Stimulated activated CD8-positive, alpha-beta memory T cell treated with anti-CD3 and anti-CD28 coated beads, Interleukin-7, amount 100 ng/mL, for 4 hours (primary cell): ENCODE measurements at places on chromosomes 7 and 10.

DNA sequence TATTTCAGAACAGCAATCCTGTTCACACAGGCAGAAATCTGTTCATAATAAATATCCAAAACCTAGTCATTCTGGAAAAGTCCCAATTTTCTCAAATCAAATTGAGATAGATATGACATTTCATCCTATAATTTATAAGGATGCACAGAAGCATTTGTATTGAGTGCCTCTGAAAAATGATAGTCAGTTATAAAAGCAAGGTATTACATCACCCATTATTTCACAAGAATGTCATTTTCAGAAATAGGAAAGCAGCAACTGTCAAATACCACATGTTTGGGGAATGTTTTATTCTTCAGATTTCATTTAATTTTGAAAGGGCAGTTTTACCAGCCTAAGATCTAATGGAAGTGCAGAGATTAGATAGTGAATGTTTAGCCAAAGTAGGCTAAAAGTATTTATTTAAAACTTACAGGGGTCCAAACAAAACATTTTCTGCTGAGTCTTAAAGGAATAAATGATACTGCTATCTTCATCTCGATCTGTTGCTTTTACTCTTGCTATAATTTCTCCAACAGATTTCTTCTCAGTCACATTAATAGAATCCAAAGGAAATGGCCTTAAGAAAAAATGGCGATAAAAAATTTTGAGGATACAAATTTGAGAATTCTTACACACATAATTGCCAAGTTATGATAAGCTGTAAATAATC is 185.8 kb downstream of the HGF start:
- DNase-seq, result no peak

DNA sequence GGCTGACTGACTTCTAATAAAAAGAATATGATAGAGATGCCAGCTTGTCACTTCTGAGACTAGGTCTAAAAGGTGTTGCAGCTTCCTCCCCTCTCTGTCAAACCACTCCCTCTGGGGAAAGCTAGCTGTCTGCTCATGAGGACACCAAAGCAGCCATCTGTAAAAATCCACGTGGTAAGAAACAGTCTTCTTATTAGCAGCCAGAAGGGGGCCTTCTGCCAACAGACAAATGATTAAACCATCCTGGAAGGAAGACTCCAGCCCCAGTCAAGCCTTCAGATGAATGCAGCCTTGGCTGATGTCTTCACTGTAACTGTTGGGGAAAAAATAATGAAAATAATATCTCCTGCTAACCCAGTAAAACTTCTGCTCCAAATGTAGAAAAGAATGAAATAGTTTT is 41.9 kb upstream of the DAGLB start:
- no peak for DNase-seq

DNA sequence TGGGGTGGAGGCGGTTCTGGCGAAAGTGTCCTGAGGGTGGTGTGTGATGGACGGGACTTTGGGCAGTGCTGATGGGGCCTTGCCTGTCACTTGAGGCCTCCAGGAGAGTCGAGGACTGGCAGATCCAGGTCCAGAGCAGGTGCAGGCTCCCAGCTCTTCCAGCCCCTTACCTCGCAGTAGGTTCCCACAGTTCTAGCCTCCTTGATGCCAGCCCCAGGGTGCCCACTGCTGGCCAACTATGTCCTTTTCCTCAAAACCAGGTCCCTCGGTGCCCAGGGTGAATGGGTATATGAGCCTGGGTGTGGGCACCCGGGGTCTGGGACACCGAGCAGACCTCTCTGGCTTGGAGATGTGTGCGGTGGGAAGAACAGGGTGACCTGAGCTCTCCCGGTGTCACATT is 8.3 kb downstream of the FAM20C start:
- DNase-seq, result no peak

DNA sequence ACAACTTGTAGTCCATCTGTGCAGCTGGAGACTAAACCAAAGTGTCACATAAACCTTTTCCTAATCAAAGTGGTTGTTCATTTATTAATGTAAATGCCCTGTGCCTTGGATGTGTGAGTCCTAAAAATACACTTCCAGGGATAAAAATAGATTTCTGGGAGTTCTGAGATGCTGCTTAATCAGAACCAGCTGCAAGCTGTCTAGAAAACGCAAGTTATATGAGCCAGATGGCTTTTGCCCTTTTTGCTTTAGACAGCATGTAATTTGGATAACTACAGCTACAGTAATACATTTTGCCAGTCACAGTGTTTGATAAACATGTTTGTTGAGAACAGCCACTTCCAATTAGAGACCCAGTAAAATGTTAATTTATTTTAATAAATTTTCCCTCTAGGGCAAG is 185.1 kb upstream of the PRPS1L1 start:
- DNase-seq, result no peak

- DNase-seq, result no peak
These were observed 42.9 kb downstream of the PRKG1 start for GRCh38 chr10:51117053-51117660.

DNA sequence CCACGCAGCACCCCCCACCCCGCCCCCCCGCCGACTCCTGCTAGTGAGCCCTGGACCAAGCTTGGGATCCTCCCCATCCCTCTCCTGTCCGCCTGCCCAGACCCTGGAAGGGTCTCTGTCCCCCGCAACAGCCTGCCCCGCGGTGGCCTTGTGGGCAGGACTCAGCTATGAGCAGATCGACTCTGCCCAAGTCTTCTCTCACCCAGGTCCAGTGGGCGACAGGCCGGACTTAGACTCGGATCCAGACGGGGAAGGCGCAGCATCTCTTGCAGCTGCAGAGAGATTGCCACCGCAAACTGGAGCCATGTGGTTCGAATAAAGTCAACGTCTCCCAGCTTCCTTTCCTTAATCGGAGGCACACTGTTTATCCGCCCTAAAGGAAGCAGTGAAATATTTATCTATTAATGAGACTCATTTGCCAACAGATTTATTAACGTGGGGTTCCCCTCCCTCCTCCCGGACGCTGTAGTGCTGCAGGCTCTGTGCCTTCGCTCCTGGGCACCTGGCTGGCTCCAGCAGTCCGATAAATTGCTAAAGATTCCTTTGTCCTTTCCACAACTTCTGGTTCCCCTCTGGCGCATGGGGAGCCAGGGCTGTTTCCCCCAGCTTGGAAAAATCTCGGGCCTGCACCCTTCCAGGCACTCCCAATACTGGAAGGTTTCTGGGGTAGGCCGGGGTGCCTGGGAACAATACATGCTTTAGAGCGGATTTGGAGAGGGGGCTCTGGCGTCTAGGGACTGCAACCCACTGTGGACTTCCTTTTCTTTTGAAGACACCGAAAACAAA is 634 bp upstream of the HOXA7 start:
- no peak for DNase-seq

GRCh38 chr7:148695953-148696352 is 2.8 kb upstream of the CUL1 start:
- no peak for DNase-seq

DNA sequence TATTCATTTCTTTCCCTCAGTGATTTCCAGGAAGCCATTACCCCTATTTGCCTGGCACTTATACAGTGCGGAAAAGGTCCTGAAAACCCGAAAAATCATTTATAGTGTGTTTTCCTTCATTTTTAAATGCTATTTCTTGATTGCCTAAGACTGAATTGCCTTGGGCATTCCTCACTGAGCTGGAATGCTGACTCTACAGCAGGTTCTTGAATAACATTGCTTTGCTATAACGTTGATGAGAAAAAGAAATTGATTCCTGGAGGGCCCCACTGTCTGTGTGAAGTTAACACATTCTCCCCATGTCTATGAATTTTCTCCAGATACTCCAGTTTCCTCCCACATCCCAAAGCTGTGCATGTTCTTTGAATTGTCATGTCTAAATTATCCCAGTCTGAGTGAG is 308.5 kb downstream of the EXOC4 start:
- no peak for DNase-seq

DNA sequence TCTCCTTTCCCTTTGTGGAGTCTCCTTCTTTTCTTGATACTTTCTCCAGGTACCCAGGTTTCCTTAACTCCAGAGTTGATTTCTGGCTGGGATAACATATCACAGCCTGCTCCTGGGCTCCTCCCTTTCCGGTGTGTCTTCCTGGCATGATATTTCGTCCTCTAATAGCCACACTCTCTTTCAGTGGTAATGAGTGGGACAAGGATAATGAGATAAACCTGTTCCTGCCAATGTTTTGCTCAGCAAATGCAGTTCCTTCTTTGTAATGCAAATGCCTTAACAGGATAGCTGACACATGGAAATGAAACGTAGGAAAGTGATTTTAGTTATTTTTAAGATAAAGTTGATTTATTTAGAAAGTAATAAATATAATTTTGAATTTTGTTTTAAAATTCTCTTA is 168.6 kb downstream of the NRP1 start:
- no peak for DNase-seq

GRCh38 chr7:142851919-142852318 is 3.0 kb upstream of the EPHB6 start:
- no peak for DNase-seq

GRCh38 chr7:129855234-129855673 is 97.5 kb downstream of the UBE2H start:
- no peak for DNase-seq
